ENCODE measurements at places on chromosomes 2 and 18.

- DNase-seq = peak; percentile 45
Measured at GRCh38 chr18:13464432-13465123, 246.0 kb downstream of the LDLRAD4 start.

DNA sequence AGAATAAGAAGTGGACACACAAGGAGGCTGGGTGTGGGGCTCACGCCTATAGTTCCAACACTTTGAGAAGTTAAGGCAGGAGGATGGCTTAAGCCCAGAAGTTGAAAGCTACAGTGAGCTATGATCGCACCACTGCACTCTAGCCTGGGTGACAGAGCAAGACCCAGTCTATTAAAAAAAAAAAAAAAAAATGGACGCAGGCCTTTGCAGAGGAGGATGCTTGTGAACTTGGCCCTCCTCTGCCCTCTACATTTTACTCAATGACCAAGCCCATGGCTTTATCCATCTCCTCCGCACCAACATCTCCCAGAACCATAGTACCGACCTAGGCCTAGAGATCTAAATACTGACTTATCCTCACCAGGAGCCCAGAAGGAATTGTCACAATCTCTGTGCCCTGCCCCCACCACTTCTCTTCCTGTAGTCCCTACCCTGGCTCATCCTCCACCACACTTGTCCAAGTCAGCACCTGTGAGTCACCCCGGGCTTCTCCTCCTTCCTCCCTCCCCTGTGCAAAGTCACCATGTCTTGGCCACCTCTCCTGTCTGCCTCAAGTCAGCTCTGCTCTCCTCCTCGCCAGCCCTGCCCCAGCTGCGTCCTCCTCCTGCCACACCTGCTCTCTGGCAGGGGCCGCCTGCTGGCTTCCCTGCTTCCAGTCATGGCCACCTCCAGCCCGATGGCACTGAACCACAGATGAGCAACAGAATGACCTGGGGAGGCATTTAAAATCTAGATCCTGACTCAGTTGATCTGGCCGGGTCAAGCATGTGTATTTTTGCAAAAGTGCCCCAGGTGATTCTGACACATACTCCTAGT is 35.8 kb upstream of the ASPRV1 start:
- DNase-seq = no peak

GRCh38 chr2:10541775-10542432 is 93.8 kb upstream of the ODC1 start:
- no peak for DNase-seq

DNA sequence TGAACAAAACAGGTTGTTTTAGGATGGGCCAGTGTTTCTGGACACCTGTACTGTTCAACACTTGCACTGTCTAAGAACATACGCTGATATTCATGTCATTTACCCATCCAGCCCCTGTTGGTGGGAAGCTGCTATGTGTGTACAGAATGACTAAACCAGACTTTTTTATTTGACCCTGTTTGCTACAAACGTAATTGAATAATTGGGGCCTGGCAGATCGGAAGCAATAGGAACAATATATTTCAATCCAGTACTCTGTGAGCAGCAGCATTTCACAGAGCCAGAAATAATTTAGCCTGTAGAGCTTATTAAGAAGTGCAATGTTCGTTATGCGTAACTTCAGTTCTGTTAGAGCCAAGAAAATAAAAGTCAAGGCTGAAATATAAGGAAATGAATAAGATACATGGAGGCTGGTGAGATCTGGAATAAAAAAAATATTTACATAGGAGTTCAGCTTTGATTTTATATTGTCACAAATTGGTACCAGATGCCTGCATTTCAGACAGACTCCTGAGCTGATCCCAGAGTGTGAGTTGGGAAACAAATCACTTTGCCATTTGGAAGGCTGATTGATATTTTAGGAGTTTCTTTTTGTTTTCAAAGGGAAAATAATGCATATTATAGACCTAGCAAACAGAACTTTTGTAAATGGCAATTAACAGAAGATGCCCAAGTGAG is 19.7 kb downstream of the CABLES1 start:
- no peak for DNase-seq

GRCh38 chr2:127627740-127628571 is 18.0 kb upstream of the GPR17 start:
- DNase-seq = no peak

DNA sequence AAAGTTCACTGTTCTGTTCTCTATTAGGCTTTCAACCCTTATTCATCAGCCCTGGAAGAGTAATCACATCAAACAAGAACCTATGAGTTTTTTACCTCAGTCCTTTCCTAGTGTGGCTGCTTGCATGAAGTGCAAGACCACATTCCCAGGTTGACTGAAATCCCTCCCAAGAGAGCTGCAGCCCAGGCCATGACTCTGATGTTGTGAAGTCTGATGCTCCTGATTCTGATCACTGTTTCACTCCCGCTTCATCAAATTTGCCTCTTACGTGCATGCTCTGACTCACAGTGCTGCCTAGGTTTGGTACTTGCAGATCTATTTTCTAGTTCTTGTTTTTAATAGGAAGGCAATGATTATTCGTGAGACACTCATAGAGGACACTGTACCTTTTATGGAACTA is 58.2 kb upstream of the DSEL start:
- DNase-seq = no peak

- DNase-seq = no peak
Measured at GRCh38 chr18:32021756-32022564, 3.3 kb downstream of the RNF125 start.

All from stimulated activated CD4-positive, alpha-beta T cell treated with anti-CD3 and anti-CD28 coated beads, TNF-alpha, amount 100 ng/mL, for 24 hours (primary cell).